A549 treated with CORT108297 at 1 μM for 4 hours (cell line): ENCODE measurements at places on chromosomes 12 and 14. TPM values are rescaled to one million over a fixed set of nuclear protein-coding genes. Genes with fewer than 3 reads are reported as not detected.

The NRIP2 gene
- not detected in 5 replicates for total RNA-seq

The MOK gene
- total RNA-seq = 23.3 to 26.3 TPM (median 25.2 TPM) in 5 replicates

The KRT3 gene
- total RNA-seq = 0.05 to 0.09 TPM (median 0.06 TPM) in 4 of 5 replicates, not detected in the other

The KRT72 gene
- 0.05 TPM in 1 of 5 replicates, not detected in the others for total RNA-seq

The DPPA3 gene
- total RNA-seq = not detected in 5 replicates

The RAPGEF3 gene
- 0.43 to 0.81 TPM (median 0.65 TPM) in 5 replicates for total RNA-seq

The VRTN gene
- total RNA-seq = not detected in 5 replicates

The DDX24 gene
- total RNA-seq = 175 to 182 TPM (median 177 TPM) in 5 replicates

The PTGES3 gene
- 385 to 489 TPM (median 401 TPM) in 5 replicates for total RNA-seq

The SRGAP1 gene
- total RNA-seq = 9.1 to 11.4 TPM (median 10.6 TPM) in 5 replicates

The ZNF891 gene
- total RNA-seq = 0.28 to 0.44 TPM (median 0.41 TPM) in 5 replicates

The OAS1 gene
- 38.6 to 64.7 TPM (median 56.9 TPM) in 5 replicates for total RNA-seq

The SERPINA10 gene
- 0.02 to 0.04 TPM in 2 of 5 replicates, not detected in the others for total RNA-seq

The KRT2 gene
- total RNA-seq = not detected in 5 replicates

The PLXNC1 gene
- 0.06 to 0.27 TPM (median 0.13 TPM) in 5 replicates for total RNA-seq

The DLK1 gene
- 0.25 to 0.46 TPM (median 0.38 TPM) in 5 replicates for total RNA-seq

The PHLDA1 gene
- 32.8 to 54.8 TPM (median 48.0 TPM) in 5 replicates for total RNA-seq

The NUAK1 gene
- 8.8 to 11.0 TPM (median 10.3 TPM) in 5 replicates for total RNA-seq

The SIX6 gene
- not detected in 5 replicates for total RNA-seq

The TBX5 gene
- total RNA-seq = not detected in 5 replicates

The RPS6KL1 gene
- 0.22 to 0.65 TPM (median 0.47 TPM) in 5 replicates for total RNA-seq

The GPX2 gene
- total RNA-seq = 170 to 307 TPM (median 199 TPM) in 5 replicates

The TMEM117 gene
- 1.7 to 2.6 TPM (median 2.3 TPM) in 5 replicates for total RNA-seq

The PLEKHD1 gene
- total RNA-seq = 0.02 to 0.04 TPM (median 0.03 TPM) in 3 of 5 replicates, not detected in the others

The CISTR gene
- not detected in 5 replicates for total RNA-seq

The PDZRN4 gene
- not detected in 5 replicates for total RNA-seq

The PGF gene
- 2.5 to 4.2 TPM (median 3.8 TPM) in 5 replicates for total RNA-seq

The C12orf54 gene
- total RNA-seq = not detected in 5 replicates

The TAS2R20 gene
- 0.07 to 0.13 TPM (median 0.10 TPM) in 5 replicates for total RNA-seq

The POTEG gene
- total RNA-seq = not detected in 5 replicates

The TEX52 gene
- total RNA-seq = not detected in 5 replicates

The SIVA1 gene
- 120 to 223 TPM (median 214 TPM) in 5 replicates for total RNA-seq

The LIN7A gene
- 0.25 to 0.51 TPM (median 0.33 TPM) in 5 replicates for total RNA-seq

The CLMN gene
- total RNA-seq = 3.2 to 5.6 TPM (median 5.1 TPM) in 5 replicates

The LTA4H gene
- total RNA-seq = 92.2 to 120 TPM (median 99.1 TPM) in 5 replicates

The C1R gene
- 24.9 to 42.1 TPM (median 27.9 TPM) in 5 replicates for total RNA-seq

The KRT5 gene
- 0.08 to 0.27 TPM (median 0.21 TPM) in 5 replicates for total RNA-seq

The GPR132 gene
- total RNA-seq = 0.37 to 0.81 TPM (median 0.68 TPM) in 5 replicates

The HVCN1 gene
- 0.42 to 0.77 TPM (median 0.61 TPM) in 5 replicates for total RNA-seq

The MYF6 gene
- not detected in 5 replicates for total RNA-seq
